HEK293T (cell line): ENCODE measurements at places on chromosomes 12 and 14.
A peak's percentile ranks its signal among the peaks of the same experiment; 100 is the strongest.

GRCh38 chr14:78700236-78700635 is 530.1 kb downstream of the NRXN3 start:
- DNase-seq: no peak

- DNase-seq: no peak
Observed at GRCh38 chr14:63713764-63714163, 14.1 kb downstream of the SGPP1 start.

DNA sequence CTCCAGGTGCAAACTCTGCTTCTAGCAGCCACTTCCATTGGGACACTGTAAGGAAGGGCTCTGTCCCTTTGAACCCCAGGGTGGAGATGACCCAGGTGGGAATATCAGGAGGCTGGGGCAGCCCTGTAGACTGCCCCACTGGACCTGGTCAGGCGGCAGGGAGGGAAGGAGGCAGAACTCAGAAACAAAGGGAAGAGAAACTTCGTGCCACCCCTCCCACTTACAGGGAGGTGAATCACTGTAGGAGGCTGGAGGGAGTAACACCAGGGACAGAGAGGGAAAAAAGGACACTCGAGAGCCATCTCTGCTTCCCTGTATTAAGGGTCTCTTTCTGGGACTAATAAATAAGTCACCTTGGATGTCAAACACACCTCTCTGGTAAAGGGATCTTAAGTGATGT is 37.4 kb downstream of the ISCA2 start:
- DNase-seq: no peak

- no peak for DNase-seq
Observed at GRCh38 chr12:75813072-75813471, 218.5 kb downstream of the PHLDA1 start.

DNA sequence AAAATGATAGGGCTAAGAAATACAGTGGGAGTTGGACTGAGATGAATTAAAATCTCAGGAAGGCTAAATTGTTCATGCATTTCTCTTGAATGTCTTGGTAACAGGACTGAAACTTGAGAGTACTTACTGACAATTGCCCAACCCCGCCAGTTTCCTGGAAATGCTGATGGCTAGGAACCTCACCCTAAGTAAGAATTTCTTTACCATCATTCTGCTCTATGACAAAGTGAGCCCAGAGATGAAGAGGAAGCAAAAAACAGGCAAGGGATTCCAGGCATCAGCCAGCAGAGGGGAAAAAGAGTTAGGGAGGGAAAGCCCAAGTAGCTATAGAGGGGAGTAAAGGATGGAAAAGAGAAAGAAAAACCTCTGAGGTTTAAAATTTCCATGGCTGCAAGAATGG is 397.7 kb downstream of the MDGA2 start:
- DNase-seq: no peak

GRCh38 chr12:49537752-49538509 is 899 bp upstream of the KCNH3 start:
- DNase-seq: no peak

DNA sequence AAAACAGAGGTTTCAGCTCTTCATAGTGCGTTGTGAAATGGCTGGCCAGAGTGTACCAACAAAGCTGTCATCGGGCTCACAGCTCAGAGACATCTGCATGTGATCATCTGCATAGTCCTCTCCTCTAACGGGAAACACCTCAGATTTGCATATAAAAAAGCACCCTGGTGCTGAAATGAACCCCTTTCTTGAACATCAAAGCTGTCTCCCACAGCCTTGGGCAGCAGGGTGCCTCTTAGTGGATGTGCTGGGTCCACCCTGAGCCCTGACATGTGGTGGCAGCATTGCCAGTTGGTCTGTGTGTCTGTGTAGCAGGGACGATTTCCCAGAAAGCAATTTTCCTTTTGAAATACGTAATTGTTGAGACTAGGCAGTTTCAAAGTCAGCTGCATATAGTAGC is 14.3 kb upstream of the PAPLN start:
- no peak for DNase-seq

- no peak for DNase-seq
Observed at GRCh38 chr14:39212034-39212433, 21.7 kb upstream of the MIA2 start.

GRCh38 chr12:116347265-116347664 is 69.8 kb upstream of the MED13L start:
- no peak for DNase-seq

- DNase-seq: peak; percentile 76
Observed at GRCh38 chr14:66070542-66071319, 415.4 kb upstream of the CCDC196 start.

DNA sequence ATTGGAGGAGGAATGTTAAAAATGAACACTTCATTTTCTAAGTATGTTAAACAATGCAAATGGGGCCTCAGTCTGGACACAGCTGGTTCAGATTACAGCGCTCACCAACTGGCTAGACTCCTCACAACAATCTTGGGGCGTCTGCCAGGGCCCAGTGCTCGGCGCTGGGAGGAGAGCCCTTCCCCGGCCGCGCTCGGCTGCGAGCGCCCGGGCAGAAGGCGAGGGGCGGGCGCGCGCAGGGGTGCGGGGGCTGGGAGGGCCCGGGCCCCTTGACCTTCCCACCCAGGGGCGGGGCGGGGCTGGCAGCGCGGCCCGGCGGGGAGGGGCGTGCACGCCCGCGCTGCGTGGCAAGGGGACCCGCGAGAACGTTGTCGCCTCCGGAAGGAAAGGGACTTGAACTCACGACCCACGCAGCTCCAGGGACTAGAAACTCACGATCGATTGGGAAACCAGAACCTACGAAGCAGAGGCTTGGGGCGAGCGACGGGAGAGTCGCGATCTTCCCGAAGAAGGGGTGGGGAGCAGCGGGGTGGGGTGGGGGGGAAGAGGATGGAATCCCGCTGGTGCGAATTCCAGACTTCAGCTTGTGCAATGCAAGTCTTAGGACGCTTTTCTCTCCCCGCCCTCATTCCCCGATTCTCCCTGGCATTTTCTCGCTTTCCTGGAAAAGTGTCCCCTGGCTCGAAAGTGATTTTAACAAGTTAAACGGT is at the start of gene FBLN5:
TSS of gene FBLN5 (minus strand) at position 220 of the 710 bp plus-strand sequence. CDS start 465 bp downstream, outside the sequence.
- peak; percentile 41 for DNase-seq
